AG09319 (cell line): ENCODE measurements at places on chromosomes 2 and 18.

DNA sequence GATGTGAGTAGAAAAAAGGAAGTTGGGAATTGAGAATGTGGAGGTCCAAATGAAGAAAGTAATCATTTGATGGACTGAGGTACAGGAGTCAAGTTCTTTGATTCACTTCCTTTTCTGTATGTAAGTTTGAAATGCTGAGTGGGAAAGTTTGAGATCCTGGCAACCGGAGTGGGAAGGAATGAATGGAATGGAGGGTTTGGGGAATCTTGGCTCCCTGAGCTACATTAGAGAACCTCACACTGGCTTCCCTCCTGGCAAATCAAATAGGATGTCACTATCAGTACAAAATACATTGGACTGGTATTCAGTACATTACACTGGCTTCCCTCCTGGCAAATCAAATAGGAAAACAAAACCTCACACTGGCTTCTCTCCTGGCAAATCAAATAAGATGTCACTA, 9.8 kb upstream of the RNF138 start:
- no peak for DNase-seq

GRCh38 chr2:121804340-121804739, 48.9 kb downstream of the TSN start:
- no peak for DNase-seq

DNA sequence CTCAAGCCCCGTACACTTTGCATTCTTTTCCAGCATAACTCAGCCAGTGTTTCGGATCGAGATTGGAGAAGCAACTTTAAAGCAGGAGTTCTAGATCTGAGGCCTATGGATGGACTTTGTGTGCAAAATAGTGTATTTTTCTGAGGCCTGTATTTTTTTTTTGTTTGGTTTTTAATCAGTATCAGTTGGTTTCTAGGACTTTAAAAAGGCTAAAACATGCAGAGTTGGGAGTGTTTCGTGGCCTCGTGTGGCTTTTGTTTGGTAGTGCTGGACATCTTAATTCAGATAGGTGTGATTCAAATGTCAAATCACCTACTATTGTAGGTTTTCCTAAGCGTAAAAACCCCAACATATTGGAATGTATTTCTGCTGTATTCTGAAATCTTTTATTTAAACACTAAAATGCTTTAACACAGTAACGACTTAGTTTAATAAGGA, 282 bp upstream of the PUS10 start:
- no peak for DNase-seq

GRCh38 chr2:79750321-79750720, 237.5 kb downstream of the CTNNA2 start:
- no peak for DNase-seq

- DNase-seq, result no peak
These were observed 176.2 kb upstream of the FAM98A start for GRCh38 chr2:33775306-33775705.

DNA sequence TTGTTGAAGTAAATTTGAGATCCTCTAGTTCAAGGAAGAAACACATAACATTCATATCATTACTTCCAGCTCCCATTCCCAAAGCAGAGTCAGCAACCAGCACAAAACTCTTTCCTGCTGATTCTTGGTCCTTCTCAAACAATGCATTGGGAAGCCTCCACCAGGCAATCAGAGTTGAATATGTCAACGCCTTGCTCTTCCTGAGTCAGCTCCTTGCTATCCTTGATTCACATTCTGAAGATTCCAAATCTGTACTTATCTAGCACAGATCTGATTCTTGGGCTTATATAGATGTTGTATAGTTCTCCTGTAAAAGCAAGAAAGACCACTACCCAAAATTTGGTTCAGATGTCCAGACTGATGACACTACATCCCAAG, 29.6 kb downstream of the CFAP210 start:
- no peak for DNase-seq

DNA sequence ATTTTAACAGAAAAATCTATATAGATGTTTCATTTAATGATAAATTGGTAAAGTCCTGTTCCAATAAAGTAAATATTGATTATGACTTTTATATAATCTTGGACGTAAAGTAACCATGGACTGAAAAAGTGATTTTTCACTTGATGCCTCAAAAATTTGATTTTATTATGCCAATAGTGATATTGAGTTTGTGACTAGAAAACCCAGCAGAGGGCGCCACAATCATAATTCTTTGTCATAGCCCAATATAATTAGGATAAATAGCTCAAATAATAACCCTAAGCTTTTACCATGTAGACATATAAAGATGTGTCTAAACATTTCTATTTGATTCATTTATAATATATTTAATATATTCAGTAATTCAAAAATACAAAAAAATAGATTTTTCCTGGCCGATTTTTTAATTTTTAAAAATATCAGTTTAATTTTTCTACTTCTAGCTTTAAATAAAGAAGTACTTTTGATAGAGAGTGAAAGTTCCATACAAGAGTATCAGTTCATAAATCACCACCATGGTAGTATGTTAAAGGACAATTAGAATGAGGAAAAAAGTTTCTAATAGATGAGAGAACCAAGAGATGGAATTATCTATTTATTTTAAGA, 30.7 kb downstream of the CAMKMT start:
- DNase-seq, result no peak

DNA sequence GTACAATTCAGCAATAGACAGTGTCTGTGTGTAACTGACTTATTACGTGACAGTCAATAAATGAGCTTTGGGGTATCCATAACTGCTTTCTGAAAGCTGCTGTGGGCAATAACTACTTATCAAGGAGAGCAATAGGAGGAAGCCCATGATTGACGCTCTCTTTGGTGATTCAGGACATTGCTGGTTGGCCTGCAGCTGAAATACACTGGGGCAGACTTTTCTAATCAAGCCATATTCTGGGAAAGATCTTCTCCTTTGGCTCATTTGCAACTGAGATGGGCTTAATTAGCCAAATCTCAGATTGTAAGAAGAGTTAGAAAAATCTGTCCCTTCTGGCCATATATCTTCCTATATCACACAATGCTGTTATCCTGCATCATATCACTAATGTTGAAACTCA, 24.0 kb upstream of the CCBE1 start:
- DNase-seq, result no peak

GRCh38 chr2:22126106-22126505, 1002.3 kb downstream of the TDRD15 start:
- no peak for DNase-seq

GRCh38 chr2:197085665-197086064, 159.2 kb upstream of the PGAP1 start:
- no peak for DNase-seq

- DNase-seq, result no peak
These were observed 153.4 kb downstream of the CAPN13 start for GRCh38 chr2:30653847-30654246.

DNA sequence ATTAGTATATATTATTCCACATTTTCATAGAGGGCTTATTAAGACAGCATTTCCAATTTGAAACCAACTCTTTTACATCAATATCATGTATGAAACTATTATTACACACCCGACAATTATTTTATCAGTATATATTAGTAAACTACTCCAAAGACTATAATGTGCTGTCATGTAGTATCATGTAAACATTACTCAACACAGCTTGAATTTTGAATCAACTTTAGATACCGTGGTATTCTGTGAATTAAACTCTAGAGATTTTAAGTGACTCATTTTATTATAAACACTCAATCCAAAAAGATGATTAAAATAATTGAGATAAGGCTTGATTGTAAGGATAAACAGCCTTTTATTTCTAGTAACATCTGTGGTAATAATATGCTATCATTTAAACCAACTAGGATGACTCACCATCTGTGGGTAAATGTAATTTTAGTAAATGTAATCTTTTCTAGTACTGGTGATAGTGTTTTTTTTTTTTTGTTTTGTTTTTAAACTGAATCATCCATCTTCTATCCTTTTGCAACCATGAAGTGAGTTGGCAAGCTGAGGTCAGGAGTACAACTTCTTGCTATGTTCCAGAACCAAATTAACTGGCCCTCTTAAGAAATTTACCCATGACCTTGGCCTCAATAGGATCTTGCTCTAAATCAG, 144.3 kb upstream of the SMAD7 start:
- DNase-seq, result peak; percentile 73

- DNase-seq, result no peak
These were observed 248.3 kb upstream of the COL3A1 start for GRCh38 chr2:188725746-188726360.

GRCh38 chr18:3598581-3598980, 148.6 kb downstream of the TGIF1 start:
- no peak for DNase-seq

GRCh38 chr2:218370410-218371063, 11.5 kb upstream of the SLC11A1 start:
- no peak for DNase-seq

GRCh38 chr2:238162846-238163441, 4.2 kb downstream of the ERFE start:
- no peak for DNase-seq

GRCh38 chr2:27792759-27793158, 21.2 kb downstream of the MRPL33 start:
- DNase-seq, result no peak

GRCh38 chr2:233346376-233346775, 7.9 kb upstream of the DGKD start:
- no peak for DNase-seq

GRCh38 chr2:240095556-240096523, 40.3 kb downstream of the COPS9 start:
- no peak for DNase-seq

DNA sequence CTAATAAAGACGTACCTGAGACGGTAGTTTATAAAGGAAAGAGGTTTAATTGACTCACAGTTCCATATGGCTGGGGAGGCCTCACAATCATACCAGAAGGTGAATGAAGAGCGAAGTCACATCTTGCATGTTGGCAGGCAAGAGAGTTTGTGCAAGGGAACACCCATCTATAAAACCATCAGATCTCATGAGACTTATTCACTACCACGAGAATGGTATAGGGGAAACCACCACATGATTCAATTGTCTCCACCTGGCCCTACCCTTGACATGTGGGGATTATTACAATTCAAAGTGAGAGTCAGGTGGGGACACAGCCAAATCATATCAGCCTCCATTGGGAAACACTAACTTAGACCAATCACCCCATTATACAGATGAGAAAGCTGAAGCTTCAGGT, 81.4 kb downstream of the SKA1 start:
- no peak for DNase-seq

GRCh38 chr2:178306352-178307073, 112.2 kb downstream of the OSBPL6 start:
- DNase-seq, result no peak

DNA sequence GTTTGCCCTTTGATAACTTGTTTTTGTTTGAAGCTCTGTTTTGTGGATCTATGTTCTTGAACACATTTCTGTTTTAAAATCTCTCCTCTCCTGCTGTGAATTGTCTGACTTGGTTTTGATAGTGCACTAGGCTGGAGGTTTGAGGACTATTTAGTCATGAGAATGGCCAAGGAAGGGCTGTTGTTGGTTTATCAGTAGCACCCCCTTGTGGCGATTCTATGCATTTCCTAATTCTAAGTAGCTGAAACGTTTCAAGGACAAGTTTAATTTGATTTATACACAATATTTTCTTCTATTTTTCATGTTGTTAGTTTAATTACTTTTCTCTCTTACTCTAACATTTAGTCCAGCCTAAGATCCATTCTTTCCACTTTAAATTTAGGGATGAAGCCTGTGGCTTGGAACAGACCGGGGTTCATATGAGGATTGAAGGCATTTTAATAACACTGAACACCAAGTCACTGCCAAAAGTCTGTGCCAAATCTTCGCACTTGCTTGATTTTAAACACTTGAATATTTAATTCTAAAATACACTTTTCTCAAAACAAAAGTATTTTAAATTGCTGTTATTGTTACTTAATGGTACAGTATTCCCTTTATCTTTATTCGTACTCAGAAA, 166.0 kb downstream of the SOCS6 start:
- peak; percentile 24 for DNase-seq

DNA sequence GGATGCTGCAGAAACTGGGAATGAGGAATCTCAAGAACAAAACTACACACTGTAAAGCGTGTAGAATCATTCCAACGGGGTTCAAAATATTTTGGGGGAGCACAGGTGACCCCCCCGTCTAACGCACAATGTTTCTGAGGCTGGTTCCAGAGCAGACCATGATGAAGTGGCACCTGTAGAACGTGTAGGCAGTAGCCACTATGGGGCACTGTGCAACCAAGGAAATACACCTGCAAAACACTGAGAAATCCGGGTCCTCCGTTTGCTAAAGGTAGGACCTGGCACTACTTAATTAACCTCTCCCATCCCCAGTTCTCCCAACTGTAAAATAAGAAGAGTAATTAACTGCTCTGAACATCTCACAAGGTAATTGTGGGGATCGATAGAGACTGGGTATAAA, 22.6 kb downstream of the ST6GAL2 start:
- DNase-seq, result no peak

GRCh38 chr2:237594514-237594871, 4.0 kb upstream of the RAB17 start:
- DNase-seq, result no peak

DNA sequence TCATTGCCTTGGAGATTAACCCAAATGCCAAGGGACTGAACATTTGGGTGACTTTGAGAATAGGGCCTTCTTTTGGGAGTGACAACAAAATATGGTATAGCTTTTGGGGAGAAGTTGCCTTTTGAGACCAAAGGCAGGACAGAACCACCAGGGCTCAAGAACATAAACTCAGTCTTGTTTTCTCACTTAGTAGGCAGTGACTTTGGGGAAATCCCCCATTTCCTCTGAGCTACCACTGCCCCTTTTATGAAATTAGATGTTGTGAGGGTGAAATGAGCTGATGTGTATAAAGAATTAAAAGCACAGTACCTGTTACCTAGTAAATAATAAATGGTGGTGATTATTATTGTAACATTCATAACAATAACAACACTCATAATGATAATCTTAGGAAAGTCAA, 36.5 kb downstream of the GPD2 start:
- DNase-seq, result no peak

DNA sequence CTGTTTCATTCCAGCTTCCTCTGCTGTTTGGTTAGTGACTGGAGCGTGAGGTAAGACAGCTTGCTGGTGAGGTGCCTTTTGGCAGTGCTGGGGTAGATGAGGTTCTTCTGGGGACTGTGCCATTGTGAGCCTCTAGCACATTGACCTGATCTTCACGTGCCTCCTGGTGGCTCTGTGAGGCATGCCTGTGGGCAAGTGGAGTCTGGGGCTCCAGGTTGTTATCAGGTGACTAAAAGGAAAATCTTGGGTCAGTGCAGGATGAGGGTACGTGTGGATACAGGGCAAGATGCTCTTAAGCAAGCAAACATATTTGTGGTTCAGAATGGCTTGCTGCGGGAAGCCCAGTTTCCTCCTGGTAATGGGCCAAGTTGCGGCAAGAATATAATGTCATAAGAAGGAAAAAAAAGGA, 75.4 kb downstream of the FHOD3 start:
- peak; percentile 75 for DNase-seq
